Activated naive CD4-positive, alpha-beta T cell treated with anti-CD3 and anti-CD28 coated beads, Interleukin-2, amount 10 ng/mL, durations not matched to agents 7 days and 5 days (primary cell): ENCODE measurements at places on chromosomes 3 and 15.

- H3K4me1 ChIP-seq = no peaks in the 10 kb centered on the region
- H3K4me3 ChIP-seq = no peak overlapping the region
- DNase-seq = no peak
- H3K36me3 ChIP-seq = no peaks in the 10 kb centered on the region
- H3K27me3 ChIP-seq = peaks cover 40% of the 10 kb centered on the region
- H3K27ac ChIP-seq = peak overlapping the region; percentile 47
These were observed 37.1 kb downstream of the FAM240A start for GRCh38 chr3:46649436-46649835.

- no peak overlapping the region for H3K27ac ChIP-seq
- no peak for DNase-seq
- peaks cover 5% of the 10 kb centered on the region for H3K4me1 ChIP-seq
- no peaks in the 10 kb centered on the region for H3K36me3 ChIP-seq
- H3K27me3 ChIP-seq = peaks cover 8% of the 10 kb centered on the region
These were observed 60.7 kb downstream of the RPL22L1 start for GRCh38 chr3:170809007-170809974.

DNA sequence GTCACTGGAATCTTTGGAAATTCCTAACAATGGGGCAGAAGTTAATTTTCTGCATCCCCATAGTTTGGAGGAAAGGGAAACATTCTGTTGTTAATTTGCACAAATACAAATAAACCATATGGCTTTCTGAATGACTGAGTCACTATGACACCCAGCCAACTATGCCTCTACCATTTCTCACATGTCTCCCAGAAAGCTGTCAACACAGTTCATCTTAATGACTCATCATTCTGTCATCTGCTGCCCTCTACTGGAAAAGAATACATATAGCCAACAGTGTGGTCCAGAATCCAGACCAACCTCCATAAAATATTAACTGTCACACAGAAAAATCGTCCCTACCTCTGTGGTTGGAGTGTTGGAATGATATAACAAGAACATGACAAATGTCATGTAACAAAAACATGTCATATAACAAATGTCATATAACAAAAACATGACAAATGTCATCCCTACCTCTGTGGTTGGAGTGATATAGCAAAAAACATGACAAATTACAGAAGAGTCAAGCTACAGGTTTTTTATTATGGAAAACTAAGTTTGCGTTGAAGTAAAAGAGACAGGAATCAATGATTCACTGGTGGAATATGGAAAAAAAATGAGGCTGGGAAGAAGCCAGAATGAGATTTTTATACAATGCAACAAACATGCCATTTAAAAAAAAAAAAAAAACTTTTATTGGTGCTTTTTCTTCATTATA lies 47.7 kb upstream of the GYG1 start:
- peaks cover 4% of the 10 kb centered on the region for H3K4me1 ChIP-seq
- H3K36me3 ChIP-seq = no peaks in the 10 kb centered on the region
- no peak overlapping the region for H3K4me3 ChIP-seq
- DNase-seq = no peak
- H3K27me3 ChIP-seq = peaks cover 26% of the 10 kb centered on the region
- H3K27ac ChIP-seq = no peak overlapping the region

DNA sequence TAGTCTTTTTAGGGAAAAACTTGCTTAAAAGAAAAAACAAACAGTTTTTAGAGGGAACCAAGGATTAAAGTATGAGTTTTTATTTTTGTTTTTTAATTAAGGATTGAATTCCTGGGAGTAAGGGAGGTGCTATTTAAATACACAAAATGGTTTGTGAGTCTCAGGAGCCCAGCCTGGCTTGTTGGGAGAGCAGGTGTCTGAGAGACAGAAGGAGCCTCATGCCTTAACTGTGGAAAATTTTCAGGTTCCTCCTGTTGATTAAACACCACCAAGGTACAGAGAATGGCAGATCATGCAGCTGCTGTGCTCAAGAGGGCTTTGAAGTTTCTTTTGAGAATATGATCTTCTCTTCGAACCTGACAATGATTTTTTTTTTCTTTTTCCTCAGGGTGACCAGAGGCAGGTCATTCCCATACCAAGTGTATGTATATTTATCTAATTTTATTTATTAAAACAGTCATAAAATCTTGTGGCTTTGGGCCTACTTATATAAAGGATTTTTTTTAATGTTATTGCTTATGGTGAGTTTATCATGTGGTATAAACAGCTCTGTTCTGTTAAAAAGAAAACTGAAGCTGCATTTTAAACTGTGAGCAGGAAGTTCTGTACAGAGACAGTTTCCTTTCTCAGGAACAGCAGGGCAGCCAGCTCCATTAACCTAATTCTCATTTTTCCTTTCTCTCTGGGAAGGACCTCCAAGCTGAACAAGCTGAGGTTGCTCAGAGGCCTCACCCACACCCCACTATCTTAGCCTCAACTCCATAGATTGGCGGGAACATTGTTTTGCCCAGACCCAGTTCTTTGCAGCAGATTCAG lies 33.7 kb upstream of the VILL start:
- peaks cover 25% of the 10 kb centered on the region for H3K4me1 ChIP-seq
- DNase-seq = no peak
- H3K4me3 ChIP-seq = peak overlapping the region; percentile 1
- no peaks in the 10 kb centered on the region for H3K27me3 ChIP-seq

- peaks cover 6% of the 10 kb centered on the region for H3K27me3 ChIP-seq
- H3K4me3 ChIP-seq = no peak overlapping the region
- H3K27ac ChIP-seq = no peak overlapping the region
- peaks cover 8% of the 10 kb centered on the region for H3K4me1 ChIP-seq
- no peaks in the 10 kb centered on the region for H3K36me3 ChIP-seq
These were observed 7.9 kb upstream of the UBXN7 start for GRCh38 chr3:196440041-196440537.

GRCh38 chr15:29319823-29320222 lies 50.2 kb upstream of the NSMCE3 start:
- no peaks in the 10 kb centered on the region for H3K36me3 ChIP-seq
- H3K27ac ChIP-seq = no peak overlapping the region
- peaks cover under 1% of the 10 kb centered on the region for H3K27me3 ChIP-seq
- H3K4me1 ChIP-seq = no peaks in the 10 kb centered on the region

- no peak for DNase-seq
- peaks cover 86% of the 10 kb centered on the region for H3K27me3 ChIP-seq
- peaks cover 40% of the 10 kb centered on the region for H3K4me1 ChIP-seq
- H3K4me3 ChIP-seq = no peak overlapping the region
These were observed 2.7 kb upstream of the ISL2 start for GRCh38 chr15:76333720-76334437.

DNA sequence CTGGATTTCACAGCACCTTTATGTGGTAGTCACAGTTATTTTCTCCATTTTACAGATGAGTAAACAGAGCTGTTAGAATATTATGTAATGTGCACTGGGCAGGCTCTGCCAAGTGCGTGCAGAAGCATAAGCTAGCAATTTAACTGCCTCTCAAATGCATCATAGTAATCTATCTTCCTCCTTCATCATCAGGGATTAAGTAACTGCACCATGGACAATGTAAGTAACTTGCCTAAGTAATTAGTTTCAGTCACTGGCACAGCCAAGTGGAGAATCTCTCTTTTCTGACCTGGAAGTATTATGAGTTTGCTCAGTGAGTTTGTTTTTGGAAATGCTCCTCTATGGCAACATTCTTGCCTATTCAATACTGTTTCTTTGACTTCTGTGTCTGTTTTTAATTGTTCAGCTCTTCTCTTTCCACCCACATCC lies 260.5 kb downstream of the PTPRG start:
- H3K27ac ChIP-seq = no peak overlapping the region
- H3K36me3 ChIP-seq = no peaks in the 10 kb centered on the region
- DNase-seq = no peak
- H3K4me3 ChIP-seq = no peak overlapping the region

GRCh38 chr3:24310887-24311286 lies 183.8 kb downstream of the THRB start:
- no peaks in the 10 kb centered on the region for H3K27me3 ChIP-seq
- H3K4me1 ChIP-seq = no peaks in the 10 kb centered on the region
- no peak for DNase-seq
- H3K27ac ChIP-seq = no peak overlapping the region
- no peaks in the 10 kb centered on the region for H3K36me3 ChIP-seq
- H3K4me3 ChIP-seq = no peak overlapping the region

DNA sequence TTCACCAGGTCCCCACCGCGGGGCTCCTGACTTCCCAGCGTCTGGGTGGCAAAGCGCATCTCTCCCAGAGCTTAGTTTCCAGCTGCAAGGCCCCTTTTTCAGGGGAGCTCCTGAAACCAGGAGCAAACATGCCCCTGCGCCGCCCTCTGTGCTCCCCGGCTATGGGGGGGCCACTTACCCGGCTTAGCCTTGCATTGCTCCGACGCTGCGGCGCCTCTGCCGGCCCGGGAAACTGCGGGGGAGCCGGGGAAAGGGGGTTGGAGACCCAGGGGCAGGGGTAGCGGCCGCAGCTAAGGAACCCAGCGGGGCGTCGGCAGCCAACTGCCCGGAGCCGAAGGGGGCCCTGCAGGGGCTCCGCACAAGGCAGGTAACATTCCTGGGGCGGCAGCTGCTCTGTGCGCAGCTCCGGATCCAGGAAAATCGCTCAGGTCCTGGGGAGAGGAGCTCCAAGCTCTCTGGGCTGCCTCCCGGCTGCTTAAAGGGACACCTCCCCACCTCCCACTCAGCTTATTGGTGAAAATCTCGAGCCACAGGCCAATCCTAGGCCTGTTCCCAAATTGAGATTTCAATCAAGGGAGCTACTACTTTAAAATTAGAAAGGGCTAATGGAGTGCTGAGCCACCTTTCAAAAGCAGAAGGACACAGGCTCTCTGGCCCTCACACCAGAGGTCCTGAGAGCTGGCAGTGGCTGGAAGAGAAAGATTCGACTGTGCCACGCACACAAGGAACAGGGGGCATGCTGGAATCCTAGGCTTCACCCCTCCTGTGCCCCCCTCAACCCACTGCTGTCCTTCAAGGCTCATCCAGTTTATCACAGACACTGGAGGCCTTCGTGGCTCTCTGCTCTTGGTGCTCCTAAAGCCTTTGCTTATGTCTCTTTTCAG lies 42.7 kb upstream of the PRICKLE2 start:
- DNase-seq = no peak
- H3K4me1 ChIP-seq = no peaks in the 10 kb centered on the region

DNA sequence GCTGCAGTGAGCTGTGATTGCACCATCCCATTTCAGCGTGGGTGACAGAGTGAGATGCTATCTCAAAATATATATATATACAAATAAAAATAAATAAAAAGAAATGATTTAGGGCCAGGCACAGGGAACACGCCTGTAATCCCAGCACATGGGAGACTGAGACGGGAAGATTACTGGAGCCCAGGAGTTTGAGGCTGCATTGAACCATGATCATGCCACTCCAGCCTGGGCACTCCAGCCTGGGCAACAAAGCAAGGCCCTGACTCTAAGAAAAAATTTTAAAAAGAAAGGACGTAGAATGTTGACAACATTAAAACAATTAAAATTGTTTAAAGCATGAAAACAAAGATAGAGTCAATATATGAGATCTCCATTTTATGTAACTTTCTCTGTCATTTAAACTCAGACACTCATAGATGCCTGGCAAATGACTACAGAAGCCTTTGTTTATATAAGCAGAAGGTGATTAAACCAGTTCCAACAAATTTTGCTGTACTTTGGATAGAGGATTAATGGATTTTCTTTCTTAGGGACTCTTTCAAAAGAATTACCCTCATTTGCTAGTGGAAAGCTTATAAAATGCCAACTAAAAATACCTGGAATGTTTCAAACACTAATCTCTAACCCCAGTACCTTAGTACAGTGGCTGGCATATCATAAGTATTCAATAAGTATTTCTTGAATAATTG lies 10.7 kb upstream of the TRPM7 start:
- H3K27ac ChIP-seq = no peak overlapping the region
- no peak for DNase-seq
- H3K27me3 ChIP-seq = no peaks in the 10 kb centered on the region
- no peaks in the 10 kb centered on the region for H3K4me1 ChIP-seq
- H3K36me3 ChIP-seq = peaks cover 5% of the 10 kb centered on the region

GRCh38 chr3:135081856-135082434 lies 286.9 kb downstream of the EPHB1 start:
- no peaks in the 10 kb centered on the region for H3K4me1 ChIP-seq
- H3K4me3 ChIP-seq = no peak overlapping the region
- H3K27ac ChIP-seq = no peak overlapping the region
- DNase-seq = no peak
- no peaks in the 10 kb centered on the region for H3K27me3 ChIP-seq

DNA sequence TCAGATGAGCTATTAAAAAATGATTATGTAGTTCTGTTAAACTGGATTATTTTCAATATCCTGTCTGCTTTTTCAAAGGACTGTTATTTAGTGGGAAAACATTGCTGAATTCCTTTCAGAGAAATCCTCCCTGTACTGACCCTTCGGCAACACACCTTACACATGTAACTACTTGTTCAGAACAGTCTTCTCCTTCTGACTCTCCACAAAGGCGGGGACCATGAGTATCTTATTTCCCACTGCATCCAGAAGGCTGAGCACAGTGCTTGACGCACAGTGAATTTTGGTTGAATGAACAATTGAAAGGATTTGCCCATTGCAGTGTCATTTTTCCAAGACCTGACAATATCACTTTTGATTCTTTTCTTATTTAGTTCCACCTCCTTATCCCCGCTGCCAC lies 23.1 kb upstream of the CFAP161 start:
- no peak overlapping the region for H3K4me3 ChIP-seq
- no peaks in the 10 kb centered on the region for H3K36me3 ChIP-seq
- H3K27me3 ChIP-seq = peaks cover 48% of the 10 kb centered on the region
- no peaks in the 10 kb centered on the region for H3K4me1 ChIP-seq
- no peak overlapping the region for H3K27ac ChIP-seq

DNA sequence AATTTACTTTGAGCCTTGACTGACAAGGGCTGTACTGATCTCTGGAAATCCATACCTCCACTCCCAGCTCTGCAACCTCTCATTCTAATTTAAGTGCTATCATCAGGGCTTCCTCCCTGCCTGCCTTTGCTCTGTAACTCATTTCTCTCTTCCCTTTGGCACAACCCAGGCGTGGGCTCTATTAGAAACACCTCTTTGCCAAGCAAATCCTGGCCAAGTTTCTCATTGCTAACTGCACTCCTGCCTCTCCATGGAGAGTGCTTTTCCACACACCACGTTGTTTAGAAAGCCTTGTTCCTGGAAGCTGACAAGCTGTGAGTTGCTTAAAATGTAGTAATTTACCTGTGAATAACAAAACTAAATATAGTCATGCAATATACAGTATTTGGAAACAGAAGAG lies 20.1 kb upstream of the FSTL1 start:
- no peak overlapping the region for H3K4me3 ChIP-seq
- H3K36me3 ChIP-seq = no peaks in the 10 kb centered on the region
- no peak for DNase-seq
- no peak overlapping the region for H3K27ac ChIP-seq
- H3K4me1 ChIP-seq = no peaks in the 10 kb centered on the region

- H3K27ac ChIP-seq = no peak overlapping the region
- H3K27me3 ChIP-seq = no peaks in the 10 kb centered on the region
- no peak overlapping the region for H3K4me3 ChIP-seq
- no peak for DNase-seq
- H3K36me3 ChIP-seq = no peaks in the 10 kb centered on the region
- H3K4me1 ChIP-seq = no peaks in the 10 kb centered on the region
These were observed 671.1 kb downstream of the TBL1XR1 start for GRCh38 chr3:176526225-176526624.

- no peak for DNase-seq
- peaks cover 12% of the 10 kb centered on the region for H3K4me1 ChIP-seq
- no peaks in the 10 kb centered on the region for H3K27me3 ChIP-seq
- H3K36me3 ChIP-seq = peaks cover 55% of the 10 kb centered on the region
- H3K27ac ChIP-seq = no peak overlapping the region
These were observed 17.5 kb downstream of the COPS2 start for GRCh38 chr15:49137861-49138260.

GRCh38 chr3:125017406-125017805 lies 38.4 kb downstream of the HEG1 start:
- peaks cover 38% of the 10 kb centered on the region for H3K4me1 ChIP-seq
- no peak overlapping the region for H3K4me3 ChIP-seq
- no peak overlapping the region for H3K27ac ChIP-seq
- H3K36me3 ChIP-seq = peaks cover 84% of the 10 kb centered on the region
- no peak for DNase-seq
